ENCODE measurements at places on chromosomes 16 and 17.

DNA sequence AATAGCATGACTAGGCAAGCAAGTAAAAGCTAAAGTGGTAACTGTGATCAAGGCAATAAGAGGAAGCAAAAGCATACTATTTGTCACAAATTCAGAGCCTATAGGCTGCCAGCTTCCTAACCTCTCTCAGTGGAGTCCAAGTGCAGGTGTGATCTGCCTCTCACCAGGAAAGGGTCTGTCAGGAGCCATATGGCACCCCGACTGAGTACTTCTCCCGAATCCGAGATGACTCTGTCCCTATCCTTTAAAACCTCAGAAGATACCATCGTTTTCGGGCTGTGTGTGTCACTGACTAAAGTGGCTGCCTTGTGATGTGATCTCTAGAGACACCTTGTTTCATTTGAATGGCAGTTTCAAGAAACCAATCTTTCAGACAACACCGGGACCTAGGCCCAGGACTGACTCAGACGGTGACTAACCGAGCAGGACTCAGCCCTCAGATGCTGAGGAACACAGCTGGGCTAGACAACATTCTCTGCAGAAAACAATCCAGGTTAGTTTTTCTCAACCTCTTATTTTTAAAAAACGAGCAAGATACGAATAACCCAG lies 63.6 kb downstream of the SMG6 start:
- peak; percentile 83 for DNase-seq

GRCh38 chr17:56392321-56392720 lies 201.2 kb upstream of the NOG start:
- DNase-seq = no peak

GRCh38 chr16:90035902-90036301 lies 16.6 kb upstream of the DBNDD1 start:
- DNase-seq = no peak

DNA sequence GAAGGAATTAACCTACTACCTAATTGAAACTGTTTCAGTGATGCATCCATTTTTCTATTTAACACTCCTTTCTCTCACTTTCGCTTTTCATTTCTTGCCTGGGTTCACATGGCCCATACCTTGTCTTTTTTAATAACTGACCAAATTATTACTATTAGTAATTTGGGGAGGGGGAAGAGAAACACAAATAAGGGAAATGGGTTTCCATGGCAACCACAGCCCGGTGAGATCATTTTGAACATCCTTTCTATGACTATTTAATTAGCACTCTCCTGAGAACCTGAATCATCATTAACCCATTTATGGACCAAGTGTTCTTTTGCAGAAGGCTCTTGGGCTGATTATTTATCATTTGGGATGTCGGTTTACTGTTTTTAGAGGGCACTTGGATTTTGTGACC lies 628.2 kb upstream of the SALL1 start:
- no peak for DNase-seq

DNA sequence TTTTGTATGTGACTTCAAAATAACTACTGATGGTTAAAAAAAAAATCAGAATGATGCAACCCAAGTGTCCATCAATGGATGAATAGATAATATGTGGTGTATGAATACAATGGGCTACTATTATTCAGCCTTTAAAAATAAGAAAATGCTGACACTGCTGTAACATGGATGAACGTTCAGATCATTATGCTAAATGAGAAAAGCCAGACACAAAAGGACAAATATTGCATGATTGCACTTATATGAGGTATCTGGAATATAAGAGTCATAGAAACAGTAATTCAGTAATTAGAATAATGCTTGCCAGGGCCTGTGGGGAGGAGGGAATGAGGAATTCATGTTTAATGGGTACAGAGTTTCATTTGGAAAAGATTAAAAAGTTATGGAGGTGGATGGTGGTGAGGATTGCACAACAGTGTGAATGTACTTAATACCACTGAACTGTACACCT lies 25.4 kb downstream of the TENT4B start:
- no peak for DNase-seq

DNA sequence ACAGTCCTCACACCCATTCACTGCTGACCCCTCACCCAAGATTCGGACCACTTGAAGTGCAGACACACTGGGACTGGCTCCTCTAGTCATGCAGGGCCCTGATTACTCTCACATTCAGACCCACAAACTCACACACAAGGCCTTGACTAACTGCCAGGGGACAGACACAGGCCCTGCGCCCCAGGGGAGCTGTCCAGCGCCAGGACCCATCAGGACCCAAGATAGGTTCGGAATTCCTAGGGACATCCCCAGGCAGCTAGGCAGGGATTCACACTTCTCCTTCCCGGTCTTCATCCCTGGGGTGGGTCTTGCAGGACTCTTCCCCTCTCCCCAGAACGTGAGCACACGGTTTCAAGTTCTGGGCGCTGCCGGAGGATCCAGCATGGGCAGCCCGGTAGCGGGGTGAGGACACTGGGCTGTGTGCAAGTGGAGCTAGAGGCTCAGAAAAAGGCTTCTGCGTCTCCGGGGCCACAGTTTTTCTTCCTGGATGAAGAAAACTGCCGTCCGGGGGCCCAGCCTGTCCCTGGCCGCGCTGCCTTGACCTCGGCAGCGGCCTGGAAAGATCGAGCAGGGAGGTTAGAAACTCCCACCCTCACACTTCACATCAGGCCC lies 1.6 kb downstream of the SEZ6 start:
- DNase-seq = peak; percentile 9

- peak; percentile 49 for DNase-seq
Measured at GRCh38 chr16:10181196-10182162, 749 bp downstream of the GRIN2A start.

- DNase-seq = no peak
Measured at GRCh38 chr16:1596516-1596915, 15.4 kb downstream of the IFT140 start.

DNA sequence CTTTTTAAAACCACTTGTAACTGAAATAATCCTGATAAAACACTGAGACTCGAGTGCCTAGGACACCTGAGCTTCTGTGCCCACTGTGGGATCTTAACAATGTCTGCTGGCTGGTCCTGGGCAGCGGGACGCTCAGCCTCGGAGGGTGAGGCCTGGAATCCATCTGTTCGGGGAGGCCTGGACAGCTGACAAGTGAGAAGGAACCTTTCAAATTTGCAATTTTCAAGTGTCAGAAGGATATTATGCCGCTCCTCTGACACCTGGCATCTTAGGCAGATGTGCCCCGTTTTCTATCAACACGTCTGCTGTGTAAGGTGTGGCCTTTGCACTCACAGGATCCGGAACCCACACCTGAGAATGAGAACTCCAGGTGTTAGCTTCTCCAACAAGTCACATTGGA lies 33.1 kb upstream of the C16orf78 start:
- no peak for DNase-seq

- DNase-seq = peak; percentile 49
Measured at GRCh38 chr16:31458073-31458843, 1.0 kb upstream of the ARMC5 start.

Measured in cardiac fibroblast (primary cell).